ENCODE measurements at places on chromosomes 6 and 20. TPM values are rescaled to one million over a fixed set of nuclear protein-coding genes. Genes with fewer than 3 reads are reported as not detected.

The TFAP2C gene
- 20.6 TPM for total RNA-seq

The RSPH9 gene
- total RNA-seq: 0.74 TPM

The TCF21 gene
- 12.5 TPM for total RNA-seq

The SASH1 gene
- 86.4 TPM for total RNA-seq

The MOG gene
- total RNA-seq: not detected

The FAM162B gene
- 19.6 TPM for total RNA-seq

The SLC22A16 gene
- total RNA-seq: not detected

The NMBR gene
- total RNA-seq: not detected

DNA sequence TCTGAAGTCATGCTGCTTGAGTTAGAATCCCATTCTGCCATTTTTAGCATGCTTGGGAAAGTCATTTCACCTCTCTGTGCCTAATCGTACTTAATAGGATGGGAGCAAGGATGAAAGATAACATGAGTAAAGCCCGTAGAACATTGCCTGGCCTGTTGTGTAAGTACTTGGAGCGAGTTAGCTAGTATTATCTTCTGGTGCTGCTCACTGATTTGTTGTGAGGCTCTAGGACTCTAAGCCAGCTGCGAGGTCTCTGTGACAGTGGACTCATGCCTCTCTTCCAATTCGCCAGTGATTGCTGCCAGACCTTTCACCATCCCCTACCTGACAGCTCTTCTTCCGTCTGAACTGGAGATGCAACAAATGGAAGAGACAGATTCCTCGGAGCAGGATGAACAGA is 17.8 kb downstream of the TAF8 start:
- DNase-seq: no peak
- H3K4me1 ChIP-seq: no peaks in the 10 kb centered on the region

DNA sequence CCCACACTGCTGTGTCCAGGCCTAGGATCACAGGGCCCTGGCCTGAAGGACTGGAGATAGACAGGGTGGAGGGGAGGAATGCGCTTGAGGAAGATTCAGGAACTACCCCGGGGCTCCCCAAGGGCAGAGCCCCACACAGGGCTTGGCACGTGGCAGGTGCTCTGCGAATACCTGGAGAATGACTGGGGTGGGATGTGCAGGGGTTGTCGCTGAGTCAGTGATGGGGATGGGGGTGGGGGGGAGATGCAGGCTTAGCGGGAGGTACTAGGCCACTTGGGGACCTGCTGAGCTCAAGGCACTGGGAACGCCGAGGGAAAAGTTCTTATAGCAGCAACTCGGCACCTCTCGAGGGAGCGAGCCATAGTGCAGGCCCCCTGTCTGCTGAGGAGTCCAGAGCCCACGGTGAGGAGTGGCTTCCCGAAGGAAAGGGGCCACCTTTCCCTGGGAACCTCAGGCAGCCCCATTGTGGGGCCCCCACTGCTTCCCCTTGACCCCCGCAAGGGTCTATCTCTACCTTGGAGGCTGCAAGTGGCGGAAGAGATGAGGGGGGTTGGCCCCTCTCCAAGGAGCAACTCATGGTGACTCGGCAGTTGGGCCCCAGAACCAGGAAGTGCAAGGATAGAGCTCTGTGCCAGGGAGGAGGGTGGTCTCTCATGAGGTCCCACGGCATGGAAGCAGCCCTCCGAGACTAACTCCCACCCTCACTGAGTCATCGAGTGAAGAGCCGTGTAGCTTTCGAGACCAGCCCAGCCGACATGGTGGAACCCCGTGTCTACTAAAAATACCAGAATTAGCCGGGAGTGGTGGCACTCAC is 33.1 kb downstream of the SRC start:
- peaks cover 5% of the 10 kb centered on the region for H3K36me3 ChIP-seq
- H3K27me3 ChIP-seq: no peaks in the 10 kb centered on the region

DNA sequence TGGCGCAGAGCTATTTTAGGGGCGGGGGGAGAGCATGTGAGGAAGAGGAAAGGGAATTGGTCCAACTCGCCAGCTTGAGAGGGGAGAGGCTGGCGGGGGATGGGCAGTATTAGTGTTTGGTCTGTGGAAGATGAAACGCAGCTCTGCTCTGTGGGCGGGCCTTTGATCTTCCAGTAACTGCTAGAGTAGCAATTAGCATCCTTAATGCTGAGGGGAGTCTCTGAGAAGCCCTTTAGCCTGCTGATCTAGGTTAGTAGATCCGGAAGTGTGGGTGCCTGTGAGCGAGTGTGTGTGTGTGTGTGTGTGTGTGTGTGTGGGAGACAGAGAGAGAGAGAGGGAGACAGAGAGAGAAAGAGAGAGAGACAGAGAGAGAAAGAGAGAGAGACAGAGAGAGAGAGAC is 117.2 kb upstream of the BACH2 start:
- no peaks in the 10 kb centered on the region for H3K4me1 ChIP-seq
- DNase-seq: no peak
- no peaks in the 10 kb centered on the region for H3K27me3 ChIP-seq
- H3K36me3 ChIP-seq: no peaks in the 10 kb centered on the region

GRCh38 chr6:160949531-160949930 is 42.0 kb upstream of the MAP3K4 start:
- H3K4me3 ChIP-seq: no peak overlapping the region
- H3K4me1 ChIP-seq: no peaks in the 10 kb centered on the region
- no peak overlapping the region for H3K27ac ChIP-seq

DNA sequence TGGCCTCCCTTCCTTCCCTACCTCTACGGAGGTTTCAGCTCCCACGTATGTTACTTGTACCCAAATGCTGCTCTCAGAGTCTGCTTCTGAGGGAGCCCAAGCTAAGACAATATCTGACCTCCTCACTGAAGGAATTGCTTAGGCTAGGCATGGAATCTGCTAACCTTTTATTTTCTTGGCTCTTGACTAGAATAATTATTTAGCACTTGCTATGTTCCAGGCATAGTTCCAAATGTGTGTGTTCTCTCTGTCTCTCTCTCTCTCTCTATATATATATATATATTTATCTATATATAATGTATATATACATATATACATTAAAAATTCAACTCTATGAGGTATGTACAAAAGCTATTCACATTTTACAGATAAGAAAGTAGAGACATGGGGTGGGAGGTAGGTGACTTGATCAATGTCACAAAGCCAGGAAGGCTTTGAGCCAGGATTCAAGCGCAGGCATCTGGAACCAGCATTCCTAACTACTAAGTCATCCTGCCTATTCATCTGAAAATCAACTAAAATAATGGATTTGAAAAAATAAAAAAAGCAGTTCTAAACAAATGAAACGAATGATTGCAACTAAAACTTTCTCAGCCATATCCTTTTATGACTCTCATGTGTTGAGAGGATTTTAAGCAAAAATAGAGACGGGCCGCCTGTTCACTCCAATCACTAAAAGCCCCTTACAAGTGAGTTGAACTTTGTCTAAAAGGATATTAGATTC is 189.7 kb upstream of the JAG1 start:
- no peaks in the 10 kb centered on the region for H3K27me3 ChIP-seq
- peaks cover 17% of the 10 kb centered on the region for H3K4me1 ChIP-seq
- no peak for DNase-seq
- peak overlapping the region; percentile 54 for H3K27ac ChIP-seq
- no peak overlapping the region for H3K4me3 ChIP-seq

DNA sequence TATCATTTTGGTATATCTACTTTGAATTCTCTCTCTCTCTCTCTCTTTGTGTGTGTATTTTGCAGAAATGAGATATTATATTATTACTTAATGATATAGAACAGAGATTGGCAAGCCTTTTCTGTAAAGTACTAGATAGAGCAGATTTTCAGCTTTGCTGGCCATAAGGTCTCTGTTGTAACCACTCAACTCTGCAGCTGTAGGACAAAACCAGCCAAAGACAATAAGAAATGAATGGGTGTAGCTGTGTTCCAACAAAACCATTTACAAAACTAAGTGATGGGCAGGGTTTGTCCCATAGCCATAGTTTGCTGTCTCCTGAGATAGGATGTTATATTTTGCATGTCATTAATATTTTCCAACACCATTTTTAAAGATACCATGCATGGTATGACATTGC is 91.2 kb upstream of the TSHZ2 start:
- H3K36me3 ChIP-seq: no peaks in the 10 kb centered on the region
- no peak for DNase-seq
- H3K27me3 ChIP-seq: no peaks in the 10 kb centered on the region
- no peaks in the 10 kb centered on the region for H3K4me1 ChIP-seq

DNA sequence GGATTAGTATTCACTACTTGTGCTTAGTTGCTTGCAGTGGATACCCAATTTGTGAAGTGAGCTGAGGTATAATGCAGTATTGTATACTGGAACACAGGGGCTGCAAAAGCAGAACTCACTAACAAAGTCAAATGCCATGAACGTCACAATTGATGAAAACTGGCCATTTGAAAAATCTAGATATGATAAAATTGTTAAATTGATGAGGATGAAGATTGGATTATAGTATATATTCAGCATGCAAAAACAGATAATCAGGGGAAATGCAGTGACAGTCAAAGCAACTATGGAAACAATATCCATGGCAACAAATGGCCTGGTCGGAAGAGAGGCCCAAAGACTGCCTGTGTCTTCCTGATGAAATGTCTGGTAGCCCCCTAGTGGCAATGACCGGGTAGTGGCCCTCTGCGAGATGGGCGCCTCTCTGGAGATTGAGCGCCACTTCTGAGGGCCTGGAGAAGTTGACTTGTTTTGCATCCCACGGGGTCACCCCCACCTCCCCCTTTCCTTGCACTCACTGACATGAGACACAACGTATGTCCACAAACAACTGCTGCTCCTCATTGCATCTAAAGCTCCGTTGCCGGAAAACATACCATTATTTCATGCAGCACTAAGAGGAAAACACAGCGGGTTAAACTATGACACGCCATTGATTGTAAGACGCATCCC is 43.6 kb downstream of the C6orf15 start:
- H3K27ac ChIP-seq: no peak overlapping the region
- no peak for DNase-seq
- H3K27me3 ChIP-seq: no peaks in the 10 kb centered on the region

GRCh38 chr6:16762268-16762549 is 949 bp upstream of the ATXN1 start:
- peak overlapping the region; percentile 99 for H3K27ac ChIP-seq
- H3K4me3 ChIP-seq: peak overlapping the region; percentile 93
- no peaks in the 10 kb centered on the region for H3K36me3 ChIP-seq
- DNase-seq: no peak
- H3K27me3 ChIP-seq: no peaks in the 10 kb centered on the region

DNA sequence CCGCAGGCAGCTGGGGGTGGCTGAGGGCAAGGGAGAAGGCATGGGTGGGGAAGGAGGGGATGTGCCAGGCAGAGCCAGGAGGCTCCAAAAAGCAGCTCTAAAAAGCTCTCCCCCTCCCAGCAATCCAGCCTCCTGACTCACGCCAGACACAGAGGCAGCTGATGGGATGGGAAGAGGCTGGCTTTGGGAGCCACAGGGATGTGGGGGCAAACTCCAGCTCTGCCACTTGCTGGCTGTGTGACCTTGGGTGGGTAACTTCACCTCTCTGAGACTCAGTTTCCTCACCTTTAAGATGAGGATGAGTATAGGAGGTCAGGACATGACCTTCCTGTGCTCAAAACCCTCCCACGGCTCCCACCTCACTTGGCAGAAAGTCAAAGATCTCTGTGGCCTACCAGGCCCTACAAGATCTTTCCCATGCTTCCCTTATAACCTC is 148.9 kb downstream of the CEBPB start:
- no peak for DNase-seq
- H3K27ac ChIP-seq: peak overlapping the region; percentile 79
- no peaks in the 10 kb centered on the region for H3K27me3 ChIP-seq
- H3K4me1 ChIP-seq: peaks cover 29% of the 10 kb centered on the region
- H3K36me3 ChIP-seq: no peaks in the 10 kb centered on the region

DNA sequence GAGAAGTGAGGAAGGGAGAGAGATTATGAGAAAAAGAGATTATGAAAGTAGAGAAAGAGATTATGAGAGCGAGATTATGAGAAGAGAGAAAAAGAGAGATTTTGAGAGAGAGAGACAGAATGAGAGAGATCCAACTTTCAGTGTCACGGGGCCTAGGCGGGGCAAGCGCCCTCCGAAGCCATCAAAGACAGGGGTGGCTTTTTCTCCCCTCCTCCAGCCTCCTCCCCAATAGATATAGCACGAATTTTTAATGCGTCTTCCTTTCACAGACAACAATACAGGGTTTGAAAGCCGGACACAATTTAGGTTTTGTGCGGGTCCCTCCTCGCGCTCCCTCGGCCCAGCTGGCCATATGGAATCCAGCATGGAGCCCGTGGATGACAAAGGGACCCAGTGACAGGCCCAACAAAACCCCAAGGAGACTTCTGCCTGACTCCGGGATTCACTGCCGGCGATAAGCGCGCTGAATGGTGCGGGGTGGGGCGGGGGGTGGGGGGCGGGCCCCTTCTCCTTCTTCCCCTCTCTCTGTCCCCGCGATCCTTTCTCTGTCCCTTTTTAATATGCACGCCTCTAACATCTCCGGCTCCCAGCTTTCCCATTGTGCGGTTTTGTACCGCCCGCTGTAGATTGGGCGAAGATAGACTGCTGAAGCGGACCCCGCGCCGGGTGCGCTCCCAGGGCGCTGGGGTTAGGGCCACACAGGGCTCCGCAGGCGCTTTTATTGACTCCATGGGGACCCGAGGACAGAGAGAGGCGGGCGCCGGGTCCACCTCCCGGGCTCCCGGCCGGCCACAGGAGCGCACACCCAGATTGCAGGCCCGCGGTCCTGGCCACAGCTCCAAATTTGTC is 5.4 kb downstream of the NKX2-2 start:
- H3K4me3 ChIP-seq: no peak overlapping the region
- DNase-seq: no peak
- H3K27ac ChIP-seq: no peak overlapping the region
- H3K27me3 ChIP-seq: peaks cover 11% of the 10 kb centered on the region
- peaks cover 48% of the 10 kb centered on the region for H3K4me1 ChIP-seq

GRCh38 chr6:8434727-8435092 is 635 bp downstream of the SLC35B3 start:
- no peak for DNase-seq
- no peaks in the 10 kb centered on the region for H3K27me3 ChIP-seq
- no peaks in the 10 kb centered on the region for H3K36me3 ChIP-seq
- peak overlapping the region; percentile 78 for H3K27ac ChIP-seq

GRCh38 chr6:110250058-110250457 is 69.8 kb downstream of the CDC40 start:
- no peaks in the 10 kb centered on the region for H3K27me3 ChIP-seq
- no peak for DNase-seq
- no peak overlapping the region for H3K4me3 ChIP-seq

GRCh38 chr6:75893058-75893775 is 144.2 kb downstream of the MYO6 start:
- H3K36me3 ChIP-seq: no peaks in the 10 kb centered on the region
- no peak overlapping the region for H3K27ac ChIP-seq
- H3K4me3 ChIP-seq: no peak overlapping the region
- no peak for DNase-seq
- no peaks in the 10 kb centered on the region for H3K4me1 ChIP-seq

- no peak for DNase-seq
- peaks cover 31% of the 10 kb centered on the region for H3K4me1 ChIP-seq
- no peaks in the 10 kb centered on the region for H3K36me3 ChIP-seq
- H3K27me3 ChIP-seq: no peaks in the 10 kb centered on the region
- H3K27ac ChIP-seq: peak overlapping the region; percentile 13
These were observed 72.1 kb downstream of the SLC24A3 start for GRCh38 chr20:19284400-19285178.

- H3K4me3 ChIP-seq: no peak overlapping the region
- peak overlapping the region; percentile 77 for H3K27ac ChIP-seq
- peaks cover 27% of the 10 kb centered on the region for H3K4me1 ChIP-seq
- peaks cover 3% of the 10 kb centered on the region for H3K36me3 ChIP-seq
- no peaks in the 10 kb centered on the region for H3K27me3 ChIP-seq
These were observed 61.7 kb downstream of the PYGB start for GRCh38 chr20:25309395-25310267.

- H3K27ac ChIP-seq: no peak overlapping the region
- no peaks in the 10 kb centered on the region for H3K4me1 ChIP-seq
- H3K27me3 ChIP-seq: no peaks in the 10 kb centered on the region
- no peak overlapping the region for H3K4me3 ChIP-seq
- DNase-seq: peak; percentile 55
These were observed 42.4 kb downstream of the CNBD2 start for GRCh38 chr20:36010825-36011224.
